Fibroblast of skin of right quadriceps (primary cell): ENCODE measurements at places on chromosomes 16 and 17.

DNA sequence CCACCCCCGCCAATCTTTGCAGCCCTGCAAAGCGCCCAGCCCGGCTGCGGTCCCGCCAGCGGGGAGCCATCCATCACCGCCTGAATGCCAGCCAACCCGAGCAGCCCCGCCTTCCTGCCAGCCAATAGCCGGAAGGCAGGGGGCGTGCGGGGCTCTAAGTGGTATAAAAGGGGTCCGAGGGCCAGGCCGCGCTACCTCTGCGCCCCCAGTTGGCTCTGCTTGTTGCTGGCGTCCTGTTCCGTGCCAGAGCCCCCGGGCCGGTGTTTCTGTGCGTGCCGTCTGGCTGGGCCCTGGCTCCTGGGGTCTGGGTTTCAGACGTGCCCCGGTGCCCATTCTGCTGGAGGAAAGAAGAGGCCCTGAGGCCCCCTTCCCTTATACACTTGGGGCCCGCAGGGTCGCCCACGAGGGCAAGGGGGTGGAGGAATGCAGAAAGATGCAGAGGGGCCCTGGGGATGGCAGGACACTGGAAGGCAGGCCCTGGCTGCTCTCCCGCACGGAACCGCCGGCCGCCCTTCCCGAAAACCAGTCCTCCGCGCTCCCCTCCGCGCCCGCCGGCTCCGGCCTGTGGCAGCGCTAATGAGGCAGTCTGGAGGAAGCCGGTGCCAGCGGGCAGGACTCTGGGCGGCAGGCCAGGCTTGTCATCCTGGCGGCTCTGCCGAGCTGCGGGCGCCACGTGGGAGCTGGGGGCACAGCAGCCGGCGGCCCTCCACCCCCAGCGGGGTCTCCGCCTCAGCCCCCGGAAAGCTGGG, 14.0 kb downstream of the COPZ2 start:
- DNase-seq, result peak; percentile 47

DNA sequence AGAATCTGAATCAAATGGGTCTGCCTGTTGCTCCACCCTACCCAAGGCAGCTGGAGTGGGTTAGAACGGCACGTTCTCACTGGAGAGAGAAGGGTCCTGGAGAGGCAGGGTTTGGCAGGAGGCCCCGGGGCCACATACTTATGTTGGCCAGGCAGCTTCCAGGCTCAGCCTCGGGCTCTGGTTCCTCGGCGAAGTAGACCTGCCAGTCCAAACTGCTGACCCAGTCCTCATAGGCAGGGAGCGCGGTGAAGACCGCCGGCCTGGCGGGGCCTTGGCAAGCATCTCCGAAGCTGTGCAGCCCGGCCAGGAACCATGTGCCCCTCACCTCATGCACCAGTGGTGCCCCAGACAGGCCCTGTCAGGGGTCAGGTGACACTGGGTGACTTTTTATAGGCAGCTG, 4.8 kb downstream of the PRSS53 start:
- DNase-seq, result no peak

GRCh38 chr16:51545951-51546350, 394.9 kb upstream of the SALL1 start:
- DNase-seq, result no peak

DNA sequence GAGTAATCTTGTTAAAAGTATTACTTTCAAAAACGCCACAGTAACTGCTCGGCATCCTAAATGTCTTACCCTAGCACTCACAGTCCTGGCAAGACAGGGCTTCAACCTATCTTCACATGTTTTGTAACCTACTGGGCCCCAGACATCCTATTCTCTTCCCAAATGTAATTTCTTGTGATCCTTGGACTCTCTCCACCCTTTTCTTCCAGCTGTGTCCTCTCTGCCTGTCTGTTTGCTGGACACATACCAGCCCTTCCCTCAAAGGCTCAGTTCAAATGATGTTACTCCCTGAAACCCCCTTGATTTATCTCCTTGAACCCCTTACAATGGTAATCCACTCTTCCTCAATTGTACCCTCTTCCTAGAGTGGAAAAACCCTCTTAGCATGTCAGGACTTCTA, 60.1 kb upstream of the CNEP1R1 start:
- DNase-seq, result no peak

DNA sequence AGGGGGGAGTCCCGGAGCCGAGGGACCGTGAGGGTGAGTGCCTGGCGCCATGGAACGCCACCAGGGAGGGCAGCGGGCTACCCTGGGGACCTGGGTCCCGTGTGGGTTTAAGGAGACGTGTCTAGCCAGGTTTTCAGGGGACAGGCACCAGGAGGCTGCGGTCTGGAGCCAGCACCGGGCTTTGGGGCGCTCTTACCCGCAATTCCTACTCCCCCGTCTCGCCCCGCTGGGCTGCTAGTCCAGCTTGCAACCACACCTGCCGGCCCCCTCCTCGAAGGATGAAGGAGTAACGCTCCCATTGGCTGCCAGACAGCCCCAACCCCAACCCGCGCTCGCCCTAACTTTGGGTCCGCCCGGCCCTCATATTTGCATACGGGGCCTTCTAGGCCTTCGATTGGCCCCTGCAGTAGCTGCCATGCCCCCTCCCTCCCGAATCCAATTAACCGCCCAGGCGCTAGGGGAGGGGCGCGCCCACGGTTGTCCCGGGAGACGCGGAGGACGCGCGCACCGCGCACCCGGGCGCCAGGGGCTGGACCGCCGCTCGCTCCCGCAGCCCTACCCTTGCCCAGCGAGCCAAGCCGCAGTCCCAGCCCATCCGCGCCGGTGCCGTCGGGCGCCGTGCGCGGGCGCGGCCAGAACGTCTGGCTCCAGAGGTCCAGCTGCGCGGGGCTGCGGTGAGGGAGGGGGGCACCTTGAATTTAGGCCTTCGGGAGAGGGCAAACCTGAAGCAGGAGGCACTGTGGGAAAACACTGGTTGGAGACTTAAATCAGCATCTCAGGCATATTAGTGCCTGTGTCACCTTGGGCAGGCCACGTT, at the start of gene TTLL6:
TSS of gene TTLL6 (minus strand) at position 456 of the 817 bp plus-strand sequence. CDS start at position 299, 157 bp downstream.
- DNase-seq, result peak; percentile 51

- no peak for DNase-seq
These were observed at the start of gene SNX20 for GRCh38 chr16:50681021-50681885. Gene SNX20 (minus strand): TSS chr16:50681312. CDS start chr16:50677526, 3,786 bp downstream.

GRCh38 chr16:63188086-63188771, 1152.0 kb upstream of the CDH8 start:
- no peak for DNase-seq

DNA sequence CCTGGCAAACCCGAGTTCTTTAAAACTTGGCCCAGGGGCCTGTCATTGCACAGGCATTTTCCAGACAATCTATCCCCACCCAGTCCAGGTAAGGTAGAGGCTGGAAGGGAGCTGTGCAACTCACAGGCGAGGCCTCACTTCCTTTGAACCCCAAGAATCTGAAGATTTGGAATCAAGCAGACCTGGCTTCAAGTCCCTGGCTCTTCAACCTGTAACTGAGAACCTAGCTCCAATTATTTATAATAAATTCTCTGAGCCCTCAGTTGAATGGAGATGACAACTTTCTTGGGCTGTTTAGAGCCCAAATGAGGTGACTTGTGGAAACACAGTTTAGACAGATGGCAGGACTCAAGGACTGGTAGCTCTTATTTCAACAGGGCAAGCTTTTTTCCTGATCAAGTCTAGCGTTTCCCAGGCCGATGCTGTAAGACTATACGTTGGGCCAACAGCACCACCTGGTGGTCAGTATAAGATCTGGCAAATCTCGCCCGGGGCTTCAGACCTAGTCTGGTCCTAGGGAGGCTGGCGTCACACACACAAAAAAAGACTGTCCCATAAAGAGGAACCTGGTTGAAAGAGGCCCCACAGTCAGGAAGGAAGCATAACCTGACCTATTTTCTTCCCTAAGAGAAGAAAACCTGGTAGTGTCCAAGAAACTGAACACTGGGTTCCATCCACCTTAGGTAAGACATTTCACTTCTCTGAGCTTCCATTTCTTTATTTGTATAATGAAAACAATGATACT, 117.9 kb downstream of the C17orf67 start:
- DNase-seq, result peak; percentile 74

DNA sequence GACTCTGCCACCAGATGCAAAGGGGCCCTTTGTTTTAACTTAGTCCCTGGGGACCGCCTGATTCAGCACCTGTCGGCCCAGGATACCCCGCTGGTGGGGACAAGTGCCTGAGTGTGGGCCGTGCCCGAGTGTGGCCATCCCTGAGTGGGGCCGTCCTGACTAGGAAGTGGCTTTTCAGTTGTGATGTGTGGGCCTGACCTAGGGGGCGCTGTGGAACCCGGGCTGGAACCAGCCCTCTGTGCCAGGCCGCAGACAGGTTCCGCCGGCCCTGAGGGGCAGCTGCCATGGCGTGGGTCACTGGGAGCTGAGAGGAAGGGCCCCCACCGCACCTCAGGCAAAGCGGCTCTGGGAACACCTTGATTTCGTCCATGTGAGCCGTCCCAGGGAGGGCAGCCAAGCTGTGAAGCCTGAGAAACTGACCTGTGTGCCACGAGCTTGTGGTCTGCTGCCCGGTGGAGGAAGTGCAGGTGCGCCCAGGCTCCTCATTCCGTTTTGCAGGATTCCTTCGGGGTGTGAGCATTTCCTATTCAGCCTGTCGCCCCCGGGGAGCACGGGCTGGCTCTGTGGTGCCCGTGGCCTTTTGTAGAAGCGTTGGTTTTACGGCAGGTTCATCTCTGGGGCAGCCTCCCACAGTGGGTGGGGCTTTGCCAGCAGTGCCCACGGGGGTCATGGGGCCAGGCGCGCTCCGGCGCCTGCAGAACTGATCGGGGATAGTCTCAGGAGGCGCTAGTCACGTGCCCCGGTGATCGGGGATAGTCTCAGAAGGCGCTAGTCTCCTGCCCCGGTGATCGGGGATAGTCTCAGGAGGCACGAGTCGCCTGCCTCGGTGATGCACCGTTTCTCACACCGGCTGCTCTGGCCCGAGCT, 5.3 kb downstream of the RPL13 start:
- DNase-seq, result peak; percentile 25

GRCh38 chr17:77391668-77392375, 251.1 kb downstream of the SEC14L1 start:
- DNase-seq, result peak; percentile 97

DNA sequence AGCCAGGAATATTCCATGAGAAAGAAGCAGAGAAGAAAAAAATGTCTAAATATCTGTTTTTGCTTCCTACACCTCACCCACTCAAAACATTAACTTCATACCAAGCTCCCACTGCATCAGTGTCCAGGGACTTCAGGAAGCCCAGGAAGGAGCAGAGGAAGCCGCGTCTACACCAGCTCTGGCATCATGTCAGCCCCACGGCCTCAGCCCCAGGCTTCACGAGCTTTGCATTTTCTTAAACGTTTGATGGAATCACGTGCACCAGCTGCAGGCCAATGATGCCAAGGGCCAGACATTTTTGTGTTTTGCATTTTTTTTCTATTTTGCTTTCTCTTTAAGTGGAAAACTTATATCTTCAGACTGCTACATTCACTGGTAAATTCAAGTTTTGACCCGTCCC, 48.6 kb downstream of the CDRT4 start:
- DNase-seq, result no peak

DNA sequence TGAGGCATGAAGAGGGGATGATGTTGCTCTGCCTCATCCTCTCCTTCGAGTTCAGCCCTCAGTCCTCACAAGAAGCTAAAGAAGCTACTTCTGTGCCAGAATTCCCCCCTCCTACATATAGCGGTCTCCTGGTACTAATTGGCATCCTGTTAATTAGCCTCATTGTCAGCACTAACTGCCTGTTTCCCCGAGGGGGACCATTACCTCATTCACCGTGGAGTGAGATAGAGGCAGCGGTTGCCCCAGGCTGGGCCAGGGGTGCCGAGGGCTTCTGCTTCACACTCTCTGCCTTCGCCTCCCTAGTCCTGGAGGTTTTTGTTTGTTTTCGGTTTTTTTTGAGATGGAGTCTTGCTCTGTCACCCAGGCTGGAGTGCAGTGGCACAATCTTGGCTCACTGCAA, 5.7 kb upstream of the MINK1 start:
- DNase-seq, result no peak

DNA sequence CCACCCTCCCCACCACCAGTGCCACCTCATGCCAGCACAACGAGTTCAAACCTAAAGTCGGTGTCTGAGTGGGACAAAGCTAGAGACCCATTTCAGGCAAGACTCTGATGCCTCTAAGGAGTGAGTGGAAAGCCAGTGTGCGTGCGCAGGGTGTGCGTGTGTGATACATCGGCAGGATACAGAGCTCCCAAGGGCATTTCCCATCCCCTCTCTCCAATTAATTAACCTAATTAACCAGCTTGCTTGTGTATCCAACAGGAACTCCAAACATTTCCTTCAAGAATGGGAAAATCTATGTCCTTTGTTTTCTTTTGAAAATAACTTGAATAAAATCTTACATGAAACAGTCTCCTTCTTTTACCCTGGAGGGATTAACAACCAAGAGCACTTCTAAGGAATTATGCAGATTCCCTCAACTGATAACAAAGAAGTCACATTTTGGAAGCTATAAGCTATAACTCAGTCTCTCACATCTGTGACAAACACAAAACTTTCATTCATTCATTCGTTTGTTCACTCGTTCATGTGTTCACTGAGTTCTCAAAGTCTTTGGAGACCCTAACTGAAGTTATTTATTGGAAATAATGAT, 9.9 kb downstream of the ATPAF2 start:
- DNase-seq, result no peak

GRCh38 chr17:82519971-82520903, 705 bp downstream of the FOXK2 start:
- DNase-seq, result no peak

DNA sequence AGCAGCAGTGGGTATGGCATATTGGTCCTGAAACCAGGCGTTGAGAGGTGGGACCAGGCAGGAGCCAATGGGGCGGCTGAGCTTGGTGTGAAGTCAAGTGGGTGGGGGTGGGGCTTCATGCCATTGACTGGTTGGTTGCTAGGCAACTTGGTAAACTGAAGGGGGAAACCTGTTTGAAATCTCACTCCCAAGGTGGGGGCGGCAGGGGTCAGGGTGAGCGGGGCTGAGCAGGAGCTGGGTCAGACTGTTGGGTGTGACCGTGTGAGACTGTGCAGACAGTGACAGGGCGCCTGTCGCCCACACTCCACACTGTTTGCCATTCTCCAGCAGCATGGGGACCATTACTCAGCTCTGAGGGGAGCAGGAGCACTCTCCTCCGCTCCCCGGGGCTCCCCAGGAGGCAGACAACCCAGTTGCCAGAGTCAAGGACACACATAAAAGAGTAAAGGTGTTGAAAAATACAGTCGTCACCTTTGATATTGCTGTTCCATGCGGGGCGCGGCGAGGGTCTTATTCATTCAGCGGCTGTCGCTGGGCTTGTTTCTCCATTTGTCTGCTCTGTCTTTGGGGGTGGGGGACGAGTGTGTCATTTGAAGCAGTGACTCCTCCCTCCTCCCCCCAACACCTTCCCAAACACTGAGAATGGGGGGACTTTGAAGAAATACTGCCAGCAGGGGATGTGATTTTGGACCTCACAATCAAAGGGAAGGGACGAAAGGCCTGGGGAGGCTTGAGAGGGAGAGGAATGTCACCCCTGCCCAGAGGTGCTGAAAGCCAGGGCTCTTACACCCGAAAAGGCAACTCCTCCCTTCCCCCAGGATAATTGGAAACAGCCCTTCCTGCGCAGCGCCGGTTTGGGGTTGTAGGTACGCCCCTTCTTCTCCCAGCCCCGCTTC, 1.2 kb upstream of the EFNB3 start:
- DNase-seq, result peak; percentile 68

- DNase-seq, result no peak
These were observed 76.4 kb downstream of the CNGB1 start for GRCh38 chr16:57894390-57895080.
